Aorta (tissue), 5 donors: ENCODE measurements at places on chromosomes 5 and 9. TPM values are rescaled to one million over a fixed set of nuclear protein-coding genes. Genes with fewer than 3 reads are reported as not detected.

Gene GIN1
- 9.2 TPM for total RNA-seq

Gene CER1
- not detected for total RNA-seq

DNA sequence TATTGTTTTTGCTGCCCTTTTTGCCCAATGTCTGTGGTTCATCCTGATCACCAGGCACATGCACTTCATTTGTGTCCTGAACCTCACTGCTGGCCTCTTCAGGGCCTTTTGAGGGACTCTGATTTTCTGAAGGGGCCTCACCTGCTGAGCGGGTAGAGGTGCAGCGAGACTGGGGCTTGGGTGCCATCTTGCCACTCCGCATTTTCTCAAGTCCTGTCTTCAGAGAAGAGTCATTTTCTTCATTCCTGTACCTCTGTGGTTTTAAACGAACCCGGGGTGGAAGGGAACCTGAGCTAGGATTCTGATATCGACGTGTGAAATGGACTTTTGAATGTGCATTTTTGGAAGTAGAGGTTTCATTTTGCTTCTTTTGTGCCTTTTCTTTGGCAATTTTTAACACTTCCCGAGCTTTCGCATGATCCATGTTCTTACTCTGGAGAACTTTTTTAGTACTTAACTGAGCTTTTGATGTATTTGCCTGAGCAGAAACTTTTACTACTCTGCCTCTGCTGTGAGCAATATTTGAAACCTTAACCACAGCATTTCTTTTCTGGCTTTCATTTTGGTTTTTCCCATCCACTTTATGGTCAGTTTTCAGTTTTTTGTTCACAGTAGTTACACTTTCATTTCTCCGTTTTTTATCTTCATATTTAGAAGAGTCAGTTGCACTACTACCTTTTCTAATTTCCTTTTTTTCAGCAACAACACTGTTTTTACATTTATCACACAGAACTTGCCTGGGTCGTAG is 26.1 kb downstream of the PWWP2A start:
- no peaks in the 10 kb centered on the region for H3K4me1 ChIP-seq
- no peak overlapping the region for H3K27ac ChIP-seq
- no peak overlapping the region for H3K4me3 ChIP-seq
- no peaks in the 10 kb centered on the region for H3K27me3 ChIP-seq
- DNase-seq: no peak

DNA sequence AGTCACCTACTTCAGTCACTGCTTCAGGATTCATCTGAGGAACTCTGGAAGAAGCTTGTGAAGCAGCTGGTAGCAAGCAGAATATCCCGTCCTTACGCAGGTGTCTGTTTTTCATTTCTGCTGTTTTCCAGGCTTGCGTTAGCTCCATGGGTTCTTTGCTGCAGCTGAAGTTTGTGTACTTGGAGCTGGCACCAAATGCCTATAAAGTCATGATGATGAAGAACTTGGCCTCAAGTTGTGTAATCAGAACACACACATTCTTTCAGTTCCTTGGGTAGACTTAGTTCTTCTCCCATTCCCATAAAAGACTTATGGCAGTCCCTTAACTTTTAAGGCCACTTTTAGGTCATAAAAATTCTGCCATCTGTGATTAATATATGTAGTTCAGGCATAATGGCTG is 116.7 kb downstream of the LRRC70 start:
- no peak overlapping the region for H3K27ac ChIP-seq
- DNase-seq: no peak
- no peak overlapping the region for H3K4me3 ChIP-seq
- no peaks in the 10 kb centered on the region for H3K27me3 ChIP-seq
- H3K36me3 ChIP-seq: no peaks in the 10 kb centered on the region
- no peaks in the 10 kb centered on the region for H3K4me1 ChIP-seq

GRCh38 chr5:133052317-133053175 is 733 bp downstream of the HSPA4 start:
- no peaks in the 10 kb centered on the region for H3K36me3 ChIP-seq
- H3K4me3 ChIP-seq: peak overlapping the region; percentile 20
- peak; percentile 85 for DNase-seq
- no peaks in the 10 kb centered on the region for H3K4me1 ChIP-seq

Gene SNCB
- not detected for total RNA-seq

GRCh38 chr5:61048534-61048933 is 103.5 kb downstream of the NDUFAF2 start:
- H3K4me1 ChIP-seq: no peaks in the 10 kb centered on the region
- H3K36me3 ChIP-seq: no peaks in the 10 kb centered on the region
- H3K4me3 ChIP-seq: no peak overlapping the region
- no peak overlapping the region for H3K27ac ChIP-seq
- no peaks in the 10 kb centered on the region for H3K27me3 ChIP-seq
- no peak for DNase-seq

DNA sequence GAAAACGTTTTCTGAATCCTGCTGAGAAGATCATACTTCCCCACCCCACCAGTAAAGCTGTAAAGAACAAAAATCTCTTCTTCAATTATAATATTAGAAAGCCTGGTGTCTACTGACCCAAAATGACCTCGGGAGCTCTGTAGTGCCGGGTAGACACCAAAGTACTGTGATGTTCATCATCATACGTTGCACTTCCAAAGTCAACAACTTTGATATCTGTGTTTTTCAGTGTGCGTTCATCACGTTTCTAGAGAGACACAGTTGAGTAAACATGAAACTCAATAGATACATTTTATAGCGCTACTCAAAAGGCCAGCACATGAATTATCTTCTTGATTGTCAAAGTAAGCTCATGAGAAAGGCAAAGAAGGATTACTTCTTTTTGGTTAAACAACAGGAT is 14.6 kb downstream of the CLK4 start:
- H3K36me3 ChIP-seq: peaks cover 8% of the 10 kb centered on the region
- no peak overlapping the region for H3K27ac ChIP-seq
- no peak for DNase-seq

Gene PROP1
- not detected for total RNA-seq

DNA sequence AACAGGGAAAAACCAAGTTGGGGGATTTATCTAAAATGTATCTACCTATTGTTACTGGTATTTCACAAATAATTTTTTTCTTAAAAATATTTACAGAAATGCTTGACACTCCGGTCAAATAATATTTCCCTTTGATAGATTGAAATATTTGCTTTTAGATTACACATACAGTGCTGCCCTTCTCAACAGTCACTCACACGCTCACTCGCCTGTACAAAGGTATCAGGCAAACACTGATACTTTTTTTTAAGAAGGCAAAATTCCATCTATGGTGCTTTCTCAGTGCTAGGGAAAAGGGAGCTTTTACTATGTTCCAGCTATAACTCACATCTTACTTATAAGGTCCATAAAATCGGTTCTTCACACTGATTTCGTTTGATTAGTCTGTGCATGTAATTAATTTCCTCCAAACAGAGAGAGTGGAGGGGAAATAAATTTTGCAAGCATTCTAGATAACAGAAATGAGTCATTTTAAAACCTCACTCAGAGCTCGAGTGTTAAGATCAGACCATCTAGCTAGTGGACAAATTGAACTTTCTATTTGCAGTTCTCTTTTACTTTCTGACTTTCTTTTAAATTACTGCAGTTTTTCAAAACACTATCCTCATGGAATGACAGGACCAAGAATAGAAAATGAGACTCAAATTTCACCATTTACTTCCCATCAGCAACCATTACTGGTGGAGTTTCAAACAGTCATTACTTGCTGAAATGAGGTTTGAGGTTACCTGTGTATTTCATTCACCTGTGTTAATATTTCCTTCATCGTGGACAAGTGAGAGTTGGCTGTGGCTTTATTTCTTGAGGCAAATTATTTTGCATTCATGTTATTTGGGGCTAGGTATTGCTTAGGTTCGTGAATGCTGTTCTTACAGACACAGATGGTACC is 273.2 kb downstream of the RAB3C start:
- DNase-seq: no peak
- no peaks in the 10 kb centered on the region for H3K36me3 ChIP-seq
- H3K4me1 ChIP-seq: no peaks in the 10 kb centered on the region
- no peak overlapping the region for H3K4me3 ChIP-seq
- H3K27me3 ChIP-seq: no peaks in the 10 kb centered on the region

- no peaks in the 10 kb centered on the region for H3K4me1 ChIP-seq
- no peaks in the 10 kb centered on the region for H3K27me3 ChIP-seq
- no peaks in the 10 kb centered on the region for H3K36me3 ChIP-seq
- no peak overlapping the region for H3K27ac ChIP-seq
- no peak for DNase-seq
Observed at GRCh38 chr5:107418902-107419301, 251.8 kb downstream of the EFNA5 start.

DNA sequence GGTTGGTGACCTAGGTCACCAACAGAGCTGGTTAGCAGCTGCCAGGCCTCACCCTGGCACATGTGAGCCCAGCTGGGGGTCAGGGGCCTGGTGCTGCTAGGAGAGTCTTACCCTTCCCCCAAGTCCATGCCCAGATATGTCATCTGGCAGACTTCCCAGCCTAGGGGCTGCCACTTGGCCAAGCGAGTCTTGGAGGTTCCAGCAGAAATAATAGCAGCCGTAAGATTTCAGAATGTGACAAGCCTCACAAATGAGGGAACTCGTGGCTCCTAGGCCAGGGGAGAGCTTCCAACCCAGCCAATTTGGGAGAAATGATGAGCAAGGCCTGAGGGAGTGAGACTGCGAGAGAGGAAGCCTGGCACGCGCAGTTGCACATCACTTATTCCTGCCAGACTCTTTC is 11.1 kb downstream of the URM1 start:
- no peaks in the 10 kb centered on the region for H3K4me1 ChIP-seq
- H3K36me3 ChIP-seq: peaks cover 3% of the 10 kb centered on the region

DNA sequence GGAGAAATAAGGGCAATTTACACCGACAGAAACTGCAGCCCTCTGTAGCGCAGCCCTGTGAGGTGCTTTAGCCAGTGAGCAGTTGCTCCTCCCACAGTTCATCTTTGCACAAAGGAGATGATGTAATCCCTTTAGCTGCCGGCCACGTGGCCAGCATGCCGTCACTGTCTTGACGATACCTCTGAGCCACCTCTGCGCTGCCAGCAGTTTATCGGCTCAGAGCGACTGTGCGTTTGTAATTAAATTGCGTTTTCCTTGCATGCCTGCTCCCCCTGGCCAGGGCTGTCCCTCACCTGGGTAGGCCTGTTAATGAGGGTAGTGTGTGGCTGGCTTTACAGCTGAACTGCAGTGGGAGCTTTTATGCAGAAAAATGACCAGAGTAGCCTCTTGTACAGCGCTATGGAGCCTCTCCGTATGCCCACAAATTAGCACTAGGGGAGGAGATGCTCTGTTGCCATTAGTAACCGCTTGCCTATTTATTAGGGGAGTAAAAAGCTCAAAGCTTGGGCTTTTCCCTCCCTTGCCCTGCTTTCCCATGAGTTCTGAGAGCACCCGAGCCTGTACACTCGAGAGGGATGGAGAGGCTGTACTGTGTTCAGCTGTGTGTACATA is 107.0 kb downstream of the TRIO start:
- H3K27me3 ChIP-seq: no peaks in the 10 kb centered on the region
- H3K4me1 ChIP-seq: peaks cover 4% of the 10 kb centered on the region
- no peak overlapping the region for H3K4me3 ChIP-seq
- H3K36me3 ChIP-seq: no peaks in the 10 kb centered on the region
- H3K27ac ChIP-seq: no peak overlapping the region

- H3K27me3 ChIP-seq: no peaks in the 10 kb centered on the region
- H3K27ac ChIP-seq: no peak overlapping the region
- DNase-seq: peak; percentile 65
- H3K4me1 ChIP-seq: no peaks in the 10 kb centered on the region
- H3K36me3 ChIP-seq: no peaks in the 10 kb centered on the region
Observed at GRCh38 chr5:172683645-172684471, 42.8 kb downstream of the NEURL1B start.

Gene SMIM23
- not detected for total RNA-seq

- H3K27me3 ChIP-seq: no peaks in the 10 kb centered on the region
- no peak for DNase-seq
- no peak overlapping the region for H3K27ac ChIP-seq
- H3K4me1 ChIP-seq: no peaks in the 10 kb centered on the region
- H3K4me3 ChIP-seq: no peak overlapping the region
Observed at GRCh38 chr9:13427587-13427986, 148.1 kb upstream of the MPDZ start.

Gene PPIC
- 52.5 TPM for total RNA-seq

- no peaks in the 10 kb centered on the region for H3K27me3 ChIP-seq
- no peak overlapping the region for H3K4me3 ChIP-seq
- no peaks in the 10 kb centered on the region for H3K4me1 ChIP-seq
- no peaks in the 10 kb centered on the region for H3K36me3 ChIP-seq
- H3K27ac ChIP-seq: no peak overlapping the region
Observed at GRCh38 chr5:181263633-181264032, 2.7 kb upstream of the TRIM52 start.

DNA sequence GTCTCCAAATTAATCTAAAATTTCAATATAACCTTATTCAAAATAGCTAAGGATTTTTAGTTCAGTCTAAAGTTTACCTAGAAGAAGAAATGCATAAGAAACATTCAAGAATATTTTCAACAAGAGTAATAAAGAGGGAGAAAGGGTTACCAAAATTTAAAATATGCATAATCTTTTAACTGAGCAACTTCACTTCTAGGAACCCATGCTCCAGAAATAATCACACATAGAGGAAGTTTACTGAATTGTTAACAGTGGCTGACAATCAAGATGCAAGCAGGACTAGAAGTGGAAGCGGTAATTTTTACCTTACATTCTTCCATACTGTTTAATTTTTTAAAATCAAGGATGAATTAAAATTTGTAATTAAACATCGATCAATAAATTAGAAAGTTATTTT is 1.9 kb downstream of the PJA2 start:
- H3K27me3 ChIP-seq: no peaks in the 10 kb centered on the region
- H3K4me3 ChIP-seq: peak overlapping the region; percentile 54
- no peaks in the 10 kb centered on the region for H3K36me3 ChIP-seq
- no peak for DNase-seq
- H3K4me1 ChIP-seq: no peaks in the 10 kb centered on the region

GRCh38 chr9:72753266-72753893 is 199.5 kb downstream of the ALDH1A1 start:
- no peak overlapping the region for H3K4me3 ChIP-seq
- no peaks in the 10 kb centered on the region for H3K36me3 ChIP-seq
- DNase-seq: no peak
- no peaks in the 10 kb centered on the region for H3K4me1 ChIP-seq
- H3K27me3 ChIP-seq: no peaks in the 10 kb centered on the region

DNA sequence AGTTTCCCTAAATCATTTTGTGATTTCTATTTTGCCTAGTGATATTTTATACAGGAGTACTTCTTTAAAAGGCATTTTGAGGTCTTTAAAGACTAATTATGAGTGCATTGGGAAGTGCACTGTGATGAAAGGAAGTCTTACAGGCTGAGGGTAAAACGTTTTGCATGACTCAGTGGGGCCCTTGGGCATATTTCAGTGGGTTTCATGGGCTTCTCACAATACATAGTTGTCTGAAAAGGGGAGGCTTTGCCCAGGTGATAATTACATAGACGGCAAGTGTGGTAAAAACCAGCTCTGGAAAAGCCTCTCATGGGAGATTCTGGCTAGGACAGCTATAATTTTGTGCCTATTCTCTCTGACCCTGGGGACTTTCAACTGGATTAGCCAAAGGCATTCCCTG is 387.2 kb downstream of the ARHGEF28 start:
- H3K27me3 ChIP-seq: no peaks in the 10 kb centered on the region
- H3K4me1 ChIP-seq: peaks cover 1% of the 10 kb centered on the region
- no peak for DNase-seq
- no peak overlapping the region for H3K4me3 ChIP-seq

Gene SLC9A3
- 0.97 TPM for total RNA-seq

GRCh38 chr9:101326501-101326900 is 58.3 kb downstream of the BAAT start:
- H3K4me1 ChIP-seq: no peaks in the 10 kb centered on the region
- H3K27me3 ChIP-seq: no peaks in the 10 kb centered on the region
- H3K36me3 ChIP-seq: no peaks in the 10 kb centered on the region
- no peak for DNase-seq
- no peak overlapping the region for H3K4me3 ChIP-seq
